Bronchial smooth muscle cell (primary cell): ENCODE measurements at places on chromosomes 4 and X. TPM values are rescaled to one million over a fixed set of nuclear protein-coding genes. Genes with fewer than 3 reads are reported as not detected.

SORBS2 gene
- total RNA-seq, result 0.32 TPM in 1 of 2 replicates, not detected in the other

TRIM2 gene
- 72.0 and 132 TPM in 2 replicates for total RNA-seq

PRR32 gene
- not detected in 2 replicates for total RNA-seq

PLS3 gene
- 141 and 182 TPM in 2 replicates for total RNA-seq

SEC24B gene
- 8.2 and 9.1 TPM in 2 replicates for total RNA-seq

CT45A1 gene
- total RNA-seq, result not detected in 2 replicates

ATP2B3 gene
- not detected in 2 replicates for total RNA-seq

CTSO gene
- 20.3 and 31.8 TPM in 2 replicates for total RNA-seq

PSAPL1 gene
- not detected in 2 replicates for total RNA-seq

KIT gene
- under 0.01 TPM in 2 replicates for total RNA-seq

PPP1R2C gene
- total RNA-seq, result not detected in 2 replicates

AVPR2 gene
- total RNA-seq, result not detected in 2 replicates

YY2 gene
- 0.94 and 1.4 TPM in 2 replicates for total RNA-seq

EPHA5 gene
- 0.52 and 0.79 TPM in 2 replicates for total RNA-seq

DUSP9 gene
- total RNA-seq, result not detected in 2 replicates

AWAT2 gene
- total RNA-seq, result not detected in 2 replicates

ADGRL3 gene
- not detected in 2 replicates for total RNA-seq

RENBP gene
- total RNA-seq, result 1.1 and 3.0 TPM in 2 replicates

DACH2 gene
- total RNA-seq, result under 0.01 TPM in 1 of 2 replicates, not detected in the other

NAT8L gene
- total RNA-seq, result under 0.01 TPM in 2 replicates

MAGEA6 gene
- not detected in 2 replicates for total RNA-seq

SSX2 gene
- not detected in 2 replicates for total RNA-seq

ZAR1 gene
- not detected in 2 replicates for total RNA-seq

TCEAL7 gene
- 32.1 and 74.1 TPM in 2 replicates for total RNA-seq

ERVMER34-1 gene
- total RNA-seq, result not detected in 2 replicates

MAGEC3 gene
- total RNA-seq, result not detected in 2 replicates

DCAF8L2 gene
- total RNA-seq, result not detected in 2 replicates

FAAH2 gene
- total RNA-seq, result 0.26 and 0.47 TPM in 2 replicates

MAGEA4 gene
- total RNA-seq, result not detected in 2 replicates

FGB gene
- total RNA-seq, result not detected in 2 replicates

PAGE5 gene
- total RNA-seq, result not detected in 2 replicates

CITED1 gene
- total RNA-seq, result not detected in 2 replicates

AGTR2 gene
- total RNA-seq, result not detected in 2 replicates

VCX3B gene
- not detected in 2 replicates for total RNA-seq

TENM3 gene
- total RNA-seq, result 1.7 and 6.0 TPM in 2 replicates

SPACA5 gene
- not detected in 2 replicates for total RNA-seq

PAPSS1 gene
- total RNA-seq, result 59.4 and 71.7 TPM in 2 replicates
